HepG2 (cell line): ENCODE measurements at places on chromosomes 6 and 20.
A peak's percentile ranks its signal among the peaks of the same experiment; 100 is the strongest.

DNA sequence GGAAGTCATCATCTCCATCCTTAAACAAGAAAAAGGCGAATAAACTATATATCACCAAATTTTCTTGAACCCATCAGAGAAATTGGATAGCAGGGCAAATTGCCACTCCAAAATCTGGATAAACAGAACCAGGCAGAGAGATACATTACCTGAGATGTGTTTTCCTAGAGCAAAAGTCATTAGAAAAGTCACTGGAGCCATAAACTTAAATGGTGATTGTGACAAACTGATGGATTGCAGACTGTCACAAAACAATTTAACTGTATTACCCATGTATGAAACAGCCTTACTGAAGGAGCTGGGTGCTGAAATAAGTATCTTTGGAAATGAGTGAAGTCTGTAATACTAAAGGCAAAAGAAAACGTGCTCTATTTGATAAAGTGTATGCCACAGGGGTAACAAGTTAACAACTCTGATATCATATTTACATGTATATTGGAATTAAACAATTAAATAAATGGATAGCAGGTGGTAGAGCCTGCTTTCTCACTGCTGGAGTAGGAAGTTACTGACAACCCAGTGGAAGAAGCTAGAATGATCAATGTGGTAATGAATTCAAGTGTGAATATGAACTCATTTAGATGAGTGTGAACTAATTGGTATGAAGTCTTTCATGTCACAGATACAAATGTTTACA lies 186.9 kb downstream of the LMBRD1 start:
- no peak overlapping the region for H3K27ac ChIP-seq
- no peak for DNase-seq
- no peak overlapping the region for H3K4me3 ChIP-seq
- H3K27me3 ChIP-seq: no peaks in the 10 kb centered on the region
- no peaks in the 10 kb centered on the region for H3K36me3 ChIP-seq

- peaks cover 14% of the 10 kb centered on the region; the same call in 2 of the 3 replicates for H3K36me3 ChIP-seq
- peaks cover 50% of the 10 kb centered on the region for H3K4me1 ChIP-seq
- H3K27ac ChIP-seq: no peak overlapping the region
- DNase-seq: no peak
- no peaks in the 10 kb centered on the region; the same call in 1 of the 2 replicates for H3K27me3 ChIP-seq
Observed at GRCh38 chr20:50193836-50194421, 3.3 kb downstream of the CEBPB start.

GRCh38 chr6:28252009-28252975 lies at the start of gene ZKSCAN4:
Gene ZKSCAN4, minus strand, starts transcription at chr6:28252269. Its CDS starts 289 bp downstream, at chr6:28251980.
- no peaks in the 10 kb centered on the region; the same call in 2 of the 3 replicates for H3K27me3 ChIP-seq
- H3K4me3 ChIP-seq: peak within 1 kb of the TSS; percentile 98
- peak; percentile 88 for DNase-seq
- H3K36me3 ChIP-seq: no peaks in the 10 kb centered on the region
- H3K4me1 ChIP-seq: peaks cover 27% of the 10 kb centered on the region
- peak within 1 kb of the TSS; percentile 30 for H3K27ac ChIP-seq

- H3K4me3 ChIP-seq: no peak overlapping the region
- no peak overlapping the region for H3K27ac ChIP-seq
- peaks cover 17% of the 10 kb centered on the region for H3K4me1 ChIP-seq
- no peaks in the 10 kb centered on the region for H3K36me3 ChIP-seq
Observed at GRCh38 chr6:6005051-6006005, 1.4 kb downstream of the NRN1 start.

GRCh38 chr20:53088786-53089185 lies 116.6 kb downstream of the TSHZ2 start:
- H3K27ac ChIP-seq: no peak overlapping the region
- no peaks in the 10 kb centered on the region for H3K36me3 ChIP-seq
- H3K4me3 ChIP-seq: no peak overlapping the region
- H3K4me1 ChIP-seq: peaks cover 42% of the 10 kb centered on the region
- no peak for DNase-seq

- H3K4me1 ChIP-seq: peaks cover 61% of the 10 kb centered on the region
- H3K27me3 ChIP-seq: no peaks in the 10 kb centered on the region
- H3K27ac ChIP-seq: no peak overlapping the region
- peak overlapping the region; percentile 59; the same call in 1 of the 2 replicates for H3K4me3 ChIP-seq
- H3K36me3 ChIP-seq: peaks cover 1% of the 10 kb centered on the region; the same call in 1 of the 2 replicates
Observed at GRCh38 chr20:62668441-62669027, 26.2 kb downstream of the SLCO4A1 start.

DNA sequence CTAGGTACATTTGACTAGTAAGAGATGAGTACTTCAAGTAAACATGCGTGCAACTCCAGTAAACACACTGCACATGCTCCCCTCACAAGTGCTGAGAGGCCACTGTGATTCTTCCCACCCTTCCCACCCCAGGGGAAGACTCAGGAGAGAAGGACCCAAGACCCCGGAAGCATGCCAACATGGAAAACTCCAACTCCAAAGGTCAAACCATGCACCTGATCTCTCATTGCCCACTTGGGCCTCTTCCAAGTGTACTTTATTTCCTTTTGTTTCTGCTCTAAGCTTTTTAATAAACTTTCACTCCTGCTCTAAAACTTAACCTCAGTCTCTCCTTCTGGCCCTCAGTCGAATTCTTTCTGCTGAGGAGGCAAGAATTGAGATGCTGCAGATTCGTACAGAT lies 78.5 kb downstream of the CD83 start:
- no peaks in the 10 kb centered on the region for H3K36me3 ChIP-seq
- peaks cover 2% of the 10 kb centered on the region; the same call in 1 of the 3 replicates for H3K27me3 ChIP-seq
- no peak overlapping the region for H3K4me3 ChIP-seq
- no peak overlapping the region for H3K27ac ChIP-seq
- H3K4me1 ChIP-seq: no peaks in the 10 kb centered on the region
- no peak for DNase-seq

DNA sequence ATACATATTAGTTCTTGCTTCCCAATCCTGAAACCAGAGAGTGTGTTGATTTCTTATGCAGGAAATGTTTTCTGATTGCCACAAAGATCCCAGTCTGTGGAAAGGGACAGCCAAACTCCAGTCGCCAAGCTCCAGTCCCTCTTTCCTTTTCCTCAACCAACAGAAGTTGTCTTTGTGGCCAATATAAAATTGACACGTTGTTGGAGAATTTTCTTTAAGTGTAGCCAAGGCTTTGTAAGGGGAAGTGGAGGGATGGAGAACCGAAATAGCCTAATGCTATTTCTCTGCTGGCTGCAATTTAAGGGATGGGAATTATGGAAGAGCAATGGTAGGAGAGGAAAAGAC lies 5.4 kb downstream of the ADGRB3 start:
- H3K4me3 ChIP-seq: no peak overlapping the region
- no peak overlapping the region for H3K27ac ChIP-seq
- peaks cover 5% of the 10 kb centered on the region; the same call in 1 of the 3 replicates for H3K27me3 ChIP-seq
- H3K4me1 ChIP-seq: peaks cover 4% of the 10 kb centered on the region; the same call in 1 of the 2 replicates
- DNase-seq: no peak

DNA sequence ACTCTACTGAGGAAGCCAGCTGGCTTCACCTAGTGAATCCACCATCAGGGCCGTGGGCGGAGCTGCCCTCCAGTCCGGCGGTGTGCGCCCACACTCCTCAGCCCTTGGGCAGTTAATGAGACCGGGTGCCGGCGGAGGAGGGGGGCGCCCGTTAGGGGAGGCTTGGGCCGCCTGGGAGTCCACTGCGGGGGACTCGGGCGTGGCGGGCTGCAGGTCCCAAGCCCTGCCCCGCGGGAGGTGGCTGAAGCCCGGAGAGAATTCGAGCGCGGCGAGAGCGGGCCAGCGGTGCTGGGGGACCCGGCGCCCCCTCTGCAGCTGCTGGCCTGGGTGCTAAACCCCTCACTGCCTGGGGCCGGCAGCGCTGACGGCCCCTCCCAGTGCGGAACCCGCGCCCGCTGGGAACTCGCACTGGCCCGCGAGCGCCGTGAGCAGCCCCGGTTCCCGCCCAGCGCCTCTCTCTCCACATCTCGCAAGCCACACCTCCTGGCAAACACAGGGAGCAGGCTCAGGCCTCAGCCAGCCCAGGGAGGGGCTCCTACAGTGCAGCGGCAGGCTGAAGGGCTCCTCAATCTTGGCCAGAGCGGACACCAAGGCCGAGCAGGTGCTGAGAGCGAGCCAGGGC lies 38.4 kb upstream of the GCNT2 start:
- no peak overlapping the region for H3K27ac ChIP-seq
- no peaks in the 10 kb centered on the region; the same call in none of the 2 replicates for H3K27me3 ChIP-seq
- no peak for DNase-seq
- H3K4me1 ChIP-seq: no peaks in the 10 kb centered on the region
- H3K36me3 ChIP-seq: no peaks in the 10 kb centered on the region
- no peak overlapping the region for H3K4me3 ChIP-seq

GRCh38 chr6:34645627-34646026 lies 50.9 kb downstream of the ILRUN start:
- no peak overlapping the region for H3K4me3 ChIP-seq
- H3K4me1 ChIP-seq: no peaks in the 10 kb centered on the region
- no peak overlapping the region for H3K27ac ChIP-seq
- DNase-seq: no peak

DNA sequence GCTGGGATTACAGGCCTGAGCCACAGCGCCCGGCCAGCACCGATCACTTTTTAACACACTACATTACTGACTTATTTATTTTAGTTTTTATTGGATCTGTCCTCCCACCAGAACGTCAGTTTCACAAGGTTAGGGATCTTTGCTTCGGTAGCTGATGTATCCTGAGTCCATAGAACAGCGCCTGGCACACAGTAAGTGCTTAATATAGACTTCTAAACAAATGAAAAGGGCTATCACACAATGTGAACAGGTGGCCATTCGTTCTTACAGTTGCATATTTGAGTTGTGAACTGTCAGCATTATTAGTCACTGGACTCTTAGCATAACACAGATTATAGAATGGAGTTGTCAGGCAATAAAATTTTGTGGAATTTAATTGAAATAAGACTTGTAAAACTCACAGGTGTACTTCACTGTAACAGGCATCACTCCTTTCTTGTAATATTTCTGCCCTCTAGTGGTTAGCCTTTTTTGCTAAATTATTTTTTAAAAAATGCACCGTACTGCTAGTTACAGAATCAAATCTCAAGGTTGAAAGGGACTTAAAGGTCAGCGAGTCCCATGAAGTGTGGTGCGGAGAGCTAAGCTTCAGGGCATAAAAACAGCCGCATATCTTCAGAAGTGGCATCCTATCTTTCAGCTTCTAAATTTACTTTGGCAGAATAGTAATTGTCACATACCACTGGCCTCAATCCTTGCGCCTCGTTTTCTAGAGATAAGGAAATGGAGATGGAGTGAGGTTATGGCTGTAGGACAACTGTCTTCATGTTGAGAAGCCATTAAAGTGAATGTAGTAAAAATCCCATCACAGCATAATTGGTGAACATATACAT lies 3.4 kb upstream of the TBC1D7 start:
- H3K27me3 ChIP-seq: peaks cover 8% of the 10 kb centered on the region; the same call in 2 of the 3 replicates
- no peaks in the 10 kb centered on the region for H3K36me3 ChIP-seq
- peaks cover 33% of the 10 kb centered on the region for H3K4me1 ChIP-seq
- DNase-seq: peak; percentile 40
- H3K27ac ChIP-seq: no peak overlapping the region

DNA sequence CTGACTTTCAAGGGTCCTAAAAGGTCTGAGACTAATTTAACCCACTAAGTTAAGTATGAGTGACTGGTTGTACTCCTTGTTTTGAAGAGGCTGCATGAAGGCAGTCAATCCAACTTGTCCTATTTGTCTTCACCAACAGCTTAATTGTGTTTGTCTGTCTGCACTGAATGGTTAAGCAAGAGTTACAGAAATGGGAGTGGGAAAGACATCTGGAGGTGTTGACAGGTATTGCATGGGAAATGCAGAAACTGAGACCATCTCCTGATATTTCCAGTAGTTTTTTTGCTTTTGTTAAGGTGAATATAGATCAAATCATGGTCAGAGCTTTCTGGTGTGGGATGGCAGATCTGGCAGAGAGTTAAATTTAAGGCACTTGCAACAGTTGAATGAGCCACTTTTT lies 6.5 kb downstream of the FUT9 start:
- no peaks in the 10 kb centered on the region; the same call in 2 of the 3 replicates for H3K27me3 ChIP-seq
- DNase-seq: no peak
- no peak overlapping the region for H3K27ac ChIP-seq

- peaks cover 18% of the 10 kb centered on the region for H3K4me1 ChIP-seq
- H3K36me3 ChIP-seq: no peaks in the 10 kb centered on the region
- no peak overlapping the region for H3K4me3 ChIP-seq
- H3K27ac ChIP-seq: no peak overlapping the region
- 0 out of 3 replicates have a peak, but pooled peaks cover 4% of the 10 kb centered on the region for H3K27me3 ChIP-seq
Observed at GRCh38 chr6:89313006-89313405, 2.1 kb downstream of the GABRR2 start.

DNA sequence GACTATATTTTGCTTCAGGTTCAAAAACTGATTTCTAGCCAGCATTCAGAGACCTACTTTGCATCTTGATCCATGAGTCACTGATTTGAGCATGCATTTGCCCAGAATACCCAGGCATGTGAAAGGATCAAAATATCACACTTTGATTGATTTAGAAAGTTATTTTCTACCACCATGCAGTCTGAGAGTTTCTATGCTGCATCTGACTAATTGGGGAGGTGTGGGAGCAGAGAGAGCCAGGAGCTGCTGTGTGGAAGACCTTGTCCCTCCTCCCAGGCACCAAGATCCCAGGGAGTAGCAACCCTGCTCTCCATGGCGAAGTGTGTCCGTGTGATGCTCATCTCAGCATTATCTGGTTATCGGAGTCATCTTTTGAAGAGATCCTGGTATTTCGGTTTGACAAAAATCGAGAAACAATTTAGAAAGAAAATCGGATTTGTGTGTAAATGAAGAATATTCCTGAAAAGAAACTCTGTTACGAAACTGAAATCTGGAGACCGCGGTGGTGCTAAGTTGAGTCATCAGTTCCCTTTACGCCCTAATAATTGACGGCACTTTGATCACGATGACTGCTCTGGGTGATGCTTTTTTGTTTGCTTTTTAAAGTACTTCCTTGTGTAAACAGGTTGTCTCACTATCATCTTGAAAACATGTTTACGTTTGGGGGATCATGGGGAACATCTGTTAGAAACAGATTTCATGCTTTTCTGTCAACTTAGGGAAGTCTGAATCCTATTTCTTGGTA lies 193.4 kb downstream of the BACH2 start:
- 0 out of 2 replicates have a peak, but pooled peaks cover 5% of the 10 kb centered on the region for H3K4me1 ChIP-seq
- H3K36me3 ChIP-seq: no peaks in the 10 kb centered on the region
- H3K27me3 ChIP-seq: no peaks in the 10 kb centered on the region
- DNase-seq: peak; percentile 43
- no peak overlapping the region for H3K27ac ChIP-seq

DNA sequence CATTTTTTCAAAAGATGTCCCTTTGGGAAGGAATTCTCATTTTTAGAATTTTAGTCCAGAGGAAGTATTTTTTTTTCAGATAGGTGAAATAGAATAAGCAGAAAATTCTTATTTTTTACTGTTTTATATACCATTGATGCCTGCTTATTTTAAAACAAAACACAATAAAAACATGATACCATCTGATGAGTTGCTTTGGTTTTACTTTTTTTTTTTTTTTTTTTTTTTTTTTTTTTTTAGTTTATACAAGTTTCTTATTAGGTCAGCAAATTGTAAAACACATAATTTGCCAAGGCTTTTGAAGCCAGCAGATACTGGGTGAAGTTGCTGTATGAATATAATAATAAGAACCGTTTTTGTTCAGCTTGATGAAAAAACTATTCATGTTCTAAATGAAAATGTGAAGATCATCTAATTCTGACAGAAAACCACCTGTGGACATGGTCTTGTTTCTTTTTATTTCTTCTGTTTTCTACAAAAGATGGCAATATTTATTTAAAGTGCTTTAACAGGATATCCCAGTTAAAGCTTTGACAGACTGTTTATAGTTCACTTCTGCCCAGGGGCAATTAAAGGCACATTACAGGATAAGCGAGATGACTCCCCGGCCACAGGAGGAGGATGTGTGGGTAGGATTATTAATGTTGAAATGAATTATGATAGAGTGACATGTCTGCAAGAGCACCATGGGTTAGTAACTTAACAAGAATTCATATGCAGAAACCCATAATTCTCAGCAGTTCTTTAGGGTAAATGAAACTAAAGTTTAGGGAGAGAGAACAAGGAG lies 31.1 kb downstream of the MYB start:
- H3K27me3 ChIP-seq: peaks cover 4% of the 10 kb centered on the region; the same call in 2 of the 3 replicates
- H3K27ac ChIP-seq: no peak overlapping the region
- H3K4me3 ChIP-seq: no peak overlapping the region
- H3K4me1 ChIP-seq: no peaks in the 10 kb centered on the region

- H3K27me3 ChIP-seq: peaks cover 8% of the 10 kb centered on the region; the same call in 1 of the 2 replicates
- H3K36me3 ChIP-seq: no peaks in the 10 kb centered on the region
- H3K4me1 ChIP-seq: no peaks in the 10 kb centered on the region
Observed at GRCh38 chr20:995170-995569, 6.9 kb downstream of the RSPO4 start.
